ENCODE measurements at places on chromosomes 5 and 9.

DNA sequence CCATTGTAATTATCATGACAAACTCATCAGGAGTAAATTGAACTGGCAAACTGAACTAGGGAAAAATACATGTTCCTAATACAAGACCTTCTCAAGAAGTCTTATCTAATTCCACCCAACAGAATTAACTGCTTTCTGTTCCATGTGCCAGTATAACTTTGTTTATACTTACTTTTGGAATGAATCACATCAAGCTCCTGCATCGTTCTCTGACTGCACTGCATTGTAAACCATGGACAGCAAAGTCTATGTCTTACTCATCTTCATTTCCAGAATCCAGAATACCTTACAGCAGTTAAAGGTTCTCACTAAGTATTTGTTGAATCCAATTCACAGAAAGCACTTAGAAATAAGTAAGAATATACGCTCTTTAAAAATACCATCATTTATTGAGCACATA lies 102.8 kb downstream of the PLK2 start:
- DNase-seq = no peak

DNA sequence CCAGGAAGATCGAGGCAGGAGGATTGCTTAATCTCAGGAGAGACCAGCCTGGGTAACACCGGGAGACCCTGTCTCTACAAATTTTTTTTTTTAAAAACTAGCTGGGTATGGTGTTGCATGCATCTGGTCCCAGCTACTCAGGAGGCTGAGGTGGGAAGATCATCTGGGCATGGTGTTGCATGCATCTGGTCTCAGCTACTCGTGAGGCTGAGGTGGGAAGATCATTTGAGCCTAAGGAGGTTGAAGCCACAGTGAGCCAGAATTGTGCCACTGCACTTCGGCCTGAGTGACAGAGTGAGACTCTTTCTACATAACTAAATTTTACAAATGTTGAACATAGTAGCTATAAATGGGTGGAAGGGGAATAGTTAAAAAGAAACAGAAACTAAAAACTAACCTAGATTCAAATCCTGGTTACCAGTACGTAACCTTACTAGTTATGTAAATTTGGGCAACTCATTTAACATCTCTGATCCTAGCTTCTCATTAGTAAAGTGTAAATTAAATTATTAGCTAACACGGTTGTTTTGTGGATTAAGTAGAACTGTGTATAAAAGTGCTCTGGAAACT lies 41.7 kb downstream of the TMEM161B start:
- no peak for DNase-seq

GRCh38 chr5:57832875-57833274 lies 350.3 kb upstream of the ACTBL2 start:
- DNase-seq = no peak

- no peak for DNase-seq
These were observed 10.4 kb downstream of the PTCH1 start for GRCh38 chr9:95506428-95506677.

GRCh38 chr5:74722271-74722670 lies 37.2 kb downstream of the HEXB start:
- DNase-seq = no peak
